Tibial artery (tissue), 4 donors: ENCODE measurements at places on chromosomes 4 and X.

GRCh38 chrX:120790552-120790951, 85.1 kb downstream of the CT47B1 start:
- H3K4me3 ChIP-seq: no peak overlapping the region
- H3K27me3 ChIP-seq: no peaks in the 10 kb centered on the region
- DNase-seq: no peak
- peaks cover 4% of the 10 kb centered on the region for H3K4me1 ChIP-seq
- H3K27ac ChIP-seq: no peak overlapping the region

- DNase-seq: no peak
- H3K27me3 ChIP-seq: no peaks in the 10 kb centered on the region
- H3K4me1 ChIP-seq: no peaks in the 10 kb centered on the region
- H3K4me3 ChIP-seq: no peak overlapping the region
- H3K36me3 ChIP-seq: no peaks in the 10 kb centered on the region
Observed at GRCh38 chr4:80926446-80926845, 104.1 kb upstream of the BMP3 start.

- H3K27me3 ChIP-seq: no peaks in the 10 kb centered on the region
- H3K36me3 ChIP-seq: no peaks in the 10 kb centered on the region
- no peak overlapping the region for H3K4me3 ChIP-seq
- peaks cover 6% of the 10 kb centered on the region for H3K4me1 ChIP-seq
- H3K27ac ChIP-seq: no peak overlapping the region
- DNase-seq: no peak
Observed at GRCh38 chrX:68823413-68824151, 5.2 kb upstream of the EFNB1 start.

DNA sequence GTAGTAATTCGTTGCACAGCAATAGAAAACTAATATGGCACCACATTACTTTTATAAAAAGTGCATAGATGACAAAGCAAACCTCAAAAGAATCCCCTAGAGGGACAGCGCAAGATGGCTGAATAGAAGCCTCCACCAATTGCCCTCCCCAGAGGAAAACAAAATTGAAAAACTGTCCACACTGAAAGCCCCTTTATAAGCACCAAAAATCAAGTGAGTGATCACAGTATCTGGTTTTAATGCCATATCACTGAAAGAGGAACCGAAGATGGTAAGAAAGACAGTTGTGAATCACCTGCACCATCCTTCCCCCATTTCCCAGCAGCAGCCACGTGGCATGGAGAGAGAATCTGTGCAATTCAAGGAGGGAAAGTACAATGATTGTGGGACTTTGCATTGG, 522.2 kb downstream of the GLUD2 start:
- no peak for DNase-seq
- H3K36me3 ChIP-seq: no peaks in the 10 kb centered on the region
- no peaks in the 10 kb centered on the region for H3K4me1 ChIP-seq
- no peak overlapping the region for H3K27ac ChIP-seq
- H3K4me3 ChIP-seq: no peak overlapping the region

GRCh38 chr4:103137446-103137827, 37.8 kb upstream of the BDH2 start:
- no peaks in the 10 kb centered on the region for H3K27me3 ChIP-seq
- no peak overlapping the region for H3K27ac ChIP-seq
- H3K4me1 ChIP-seq: no peaks in the 10 kb centered on the region

GRCh38 chrX:15985937-15986336, 131.3 kb upstream of the AP1S2 start:
- no peak overlapping the region for H3K27ac ChIP-seq
- DNase-seq: no peak
- no peak overlapping the region for H3K4me3 ChIP-seq
- no peaks in the 10 kb centered on the region for H3K4me1 ChIP-seq
- no peaks in the 10 kb centered on the region for H3K36me3 ChIP-seq

GRCh38 chr4:53671757-53672156, 80.5 kb upstream of the LNX1 start:
- H3K27ac ChIP-seq: no peak overlapping the region

- H3K36me3 ChIP-seq: no peaks in the 10 kb centered on the region
- no peaks in the 10 kb centered on the region for H3K27me3 ChIP-seq
- no peak for DNase-seq
- no peak overlapping the region for H3K4me3 ChIP-seq
Observed at GRCh38 chr4:158189422-158189821, 16.6 kb upstream of the GASK1B start.

DNA sequence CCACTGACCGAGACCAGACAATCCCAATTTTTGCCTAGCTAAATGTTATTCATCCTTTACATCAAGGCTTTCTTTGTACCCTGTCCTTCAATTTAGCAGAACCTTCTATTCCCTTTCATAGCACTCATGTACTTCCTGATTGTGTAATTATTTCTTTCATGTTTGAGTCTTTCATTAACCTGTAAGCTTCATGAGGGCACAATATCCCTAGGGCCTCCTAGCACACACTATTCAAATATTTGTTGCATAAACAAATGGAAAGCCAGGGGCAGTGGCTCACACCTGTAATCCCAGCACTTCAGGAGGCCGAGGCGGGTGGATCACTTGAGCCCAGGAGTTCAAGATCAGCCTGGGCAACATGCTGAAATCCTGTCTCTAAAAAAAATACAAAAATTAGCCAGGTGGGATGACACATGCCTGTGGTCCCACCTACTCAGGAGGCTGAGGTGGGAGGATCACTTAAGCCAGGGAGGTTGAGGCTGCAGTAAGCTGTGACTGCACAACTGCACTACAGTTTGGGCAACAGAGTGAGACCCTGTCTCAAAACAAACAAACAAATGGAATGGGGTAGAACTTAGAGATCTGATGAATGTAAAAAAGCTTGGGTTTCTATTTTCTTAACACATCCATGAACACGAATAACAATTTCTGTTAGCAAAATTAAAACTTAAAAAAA, 59.0 kb downstream of the SAT1 start:
- no peak for DNase-seq
- no peaks in the 10 kb centered on the region for H3K4me1 ChIP-seq
- no peak overlapping the region for H3K4me3 ChIP-seq
- no peaks in the 10 kb centered on the region for H3K27me3 ChIP-seq
- no peak overlapping the region for H3K27ac ChIP-seq
- H3K36me3 ChIP-seq: no peaks in the 10 kb centered on the region

- no peak overlapping the region for H3K4me3 ChIP-seq
- no peaks in the 10 kb centered on the region for H3K27me3 ChIP-seq
- H3K36me3 ChIP-seq: peaks cover 2% of the 10 kb centered on the region
- peaks cover 8% of the 10 kb centered on the region for H3K4me1 ChIP-seq
Observed at GRCh38 chr4:101187841-101188240, 159.5 kb downstream of the PPP3CA start.

DNA sequence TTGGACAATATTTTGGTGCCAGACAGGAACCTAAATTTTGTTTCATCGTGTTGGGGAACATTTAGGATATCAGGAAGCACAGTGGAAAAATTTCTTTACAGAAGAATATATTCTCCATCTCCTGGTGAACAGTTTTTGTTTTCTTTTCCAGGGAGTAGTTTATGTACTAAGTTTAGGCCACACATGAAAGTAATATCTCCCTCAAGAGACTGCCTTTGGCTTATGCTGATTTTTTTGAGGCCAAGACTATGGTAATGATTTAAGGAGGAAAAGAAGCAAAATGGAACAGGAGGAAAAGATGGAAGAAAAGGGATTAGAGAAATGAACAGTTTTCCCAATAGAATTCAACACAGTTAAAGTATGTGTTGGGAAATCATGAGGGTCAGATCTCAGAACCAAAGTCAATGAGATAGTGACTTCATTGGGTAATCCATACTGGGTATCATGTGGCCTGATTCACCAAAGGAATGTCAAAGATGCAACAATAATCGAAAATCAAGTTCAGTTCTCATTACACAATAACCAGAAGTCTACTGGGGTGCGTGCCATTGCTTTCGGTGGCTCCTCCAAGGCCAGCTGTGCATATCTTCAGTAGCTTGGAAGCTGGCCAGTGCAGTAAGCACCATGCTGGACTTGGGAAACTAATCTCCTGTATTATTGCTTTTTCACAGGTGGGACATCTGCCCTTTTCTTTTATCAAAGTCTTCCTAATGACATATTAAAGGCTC, 234.8 kb downstream of the COL25A1 start:
- H3K36me3 ChIP-seq: no peaks in the 10 kb centered on the region
- H3K4me1 ChIP-seq: no peaks in the 10 kb centered on the region
- H3K27me3 ChIP-seq: no peaks in the 10 kb centered on the region
- no peak overlapping the region for H3K27ac ChIP-seq

GRCh38 chr4:31674313-31674947, 954.3 kb downstream of the PCDH7 start:
- no peak overlapping the region for H3K4me3 ChIP-seq
- no peak for DNase-seq
- H3K27ac ChIP-seq: no peak overlapping the region
- H3K36me3 ChIP-seq: no peaks in the 10 kb centered on the region
- H3K27me3 ChIP-seq: no peaks in the 10 kb centered on the region
- no peaks in the 10 kb centered on the region for H3K4me1 ChIP-seq

DNA sequence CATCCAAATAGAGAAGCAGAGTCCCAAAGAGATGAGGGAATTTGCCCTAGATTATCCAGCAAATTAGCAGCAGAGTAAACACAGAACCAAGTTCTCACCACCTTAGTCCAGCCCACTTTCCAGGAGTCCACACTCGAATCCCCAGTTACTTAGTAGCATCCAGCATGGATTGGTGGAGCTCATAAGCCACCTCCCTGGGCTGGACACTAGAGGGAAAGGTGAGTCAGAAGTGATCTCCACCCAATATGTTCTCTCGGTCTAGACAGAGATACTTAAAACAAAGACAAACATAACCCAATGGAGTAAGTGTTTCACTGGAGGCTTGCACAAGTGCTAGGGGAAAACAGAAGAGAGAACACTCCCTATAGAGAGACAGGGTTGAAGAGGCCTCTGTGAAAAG, 105.1 kb upstream of the CPEB2 start:
- H3K4me1 ChIP-seq: no peaks in the 10 kb centered on the region
- no peak overlapping the region for H3K27ac ChIP-seq
- H3K27me3 ChIP-seq: no peaks in the 10 kb centered on the region
- no peak overlapping the region for H3K4me3 ChIP-seq
- DNase-seq: no peak

GRCh38 chrX:55088795-55089489, at the start of gene PAGE2:
Gene PAGE2 (plus strand): TSS chrX:55089018. CDS start chrX:55090021, 1,003 bp downstream.
- H3K4me3 ChIP-seq: no peak within 1 kb of the TSS
- no peak for DNase-seq
- H3K27me3 ChIP-seq: no peaks in the 10 kb centered on the region
- H3K36me3 ChIP-seq: no peaks in the 10 kb centered on the region
- no peak within 1 kb of the TSS for H3K27ac ChIP-seq

GRCh38 chrX:24014388-24015018, 12.5 kb downstream of the KLHL15 start:
- no peaks in the 10 kb centered on the region for H3K36me3 ChIP-seq
- no peaks in the 10 kb centered on the region for H3K4me1 ChIP-seq
- H3K27me3 ChIP-seq: no peaks in the 10 kb centered on the region
- H3K27ac ChIP-seq: no peak overlapping the region

- no peaks in the 10 kb centered on the region for H3K27me3 ChIP-seq
- no peak overlapping the region for H3K4me3 ChIP-seq
Observed at GRCh38 chrX:150736475-150736874, 43.3 kb downstream of the MTMR1 start.

DNA sequence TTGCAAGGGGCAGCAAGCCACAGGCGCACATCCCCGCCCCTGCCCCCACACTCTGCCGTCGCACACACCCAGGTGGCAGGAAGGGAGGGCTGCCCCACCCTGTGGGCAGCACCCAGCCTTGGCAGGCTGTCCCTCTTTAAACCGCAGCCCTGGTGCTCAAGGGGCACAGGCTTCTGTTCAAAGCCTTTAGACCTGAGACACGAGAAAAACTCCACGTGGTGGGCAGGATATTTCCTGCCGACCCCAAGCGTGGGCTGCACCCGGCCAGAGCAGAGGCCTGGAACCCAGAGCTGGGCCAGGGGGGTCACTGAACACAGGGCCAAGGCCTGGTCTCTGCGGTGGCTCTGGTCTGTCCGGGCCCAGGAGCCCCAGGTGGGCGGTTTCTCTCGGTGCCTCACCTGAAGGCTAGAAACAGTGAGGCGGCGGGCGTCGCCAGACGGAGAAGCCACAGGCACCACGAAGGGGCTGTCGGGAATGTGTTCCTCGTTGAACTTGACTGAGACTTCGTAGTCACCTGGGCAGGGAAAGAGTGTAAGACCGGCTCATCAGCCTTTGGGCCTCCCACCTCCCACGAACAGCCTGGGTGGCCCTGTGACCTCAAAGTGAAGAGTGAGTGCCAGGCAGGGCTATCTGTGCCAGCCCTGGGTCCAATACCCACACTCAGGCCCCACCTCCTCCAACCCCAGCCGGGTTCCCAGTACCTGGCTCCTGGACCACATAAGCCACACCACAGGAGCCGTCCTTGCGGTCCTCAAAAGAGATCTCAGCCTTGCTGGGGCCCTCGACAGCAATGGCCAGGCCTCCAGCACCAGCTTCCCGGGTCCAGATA, 23.0 kb downstream of the FLNA start:
- no peak overlapping the region for H3K4me3 ChIP-seq
- no peak for DNase-seq
- H3K27ac ChIP-seq: peak overlapping the region; percentile 65
- H3K36me3 ChIP-seq: peaks cover 75% of the 10 kb centered on the region
